ENCODE measurements at places on chromosomes 5 and 9.

GRCh38 chr9:110059461-110059860 lies 148.5 kb downstream of the C9orf152 start:
- DNase-seq: no peak

GRCh38 chr5:149289301-149289700 lies 17.6 kb downstream of the AFAP1L1 start:
- DNase-seq: no peak

GRCh38 chr5:80990971-80991370 lies 30.8 kb downstream of the RASGRF2 start:
- no peak for DNase-seq

- no peak for DNase-seq
Observed at GRCh38 chr9:19486803-19487202, 78.0 kb downstream of the ACER2 start.

DNA sequence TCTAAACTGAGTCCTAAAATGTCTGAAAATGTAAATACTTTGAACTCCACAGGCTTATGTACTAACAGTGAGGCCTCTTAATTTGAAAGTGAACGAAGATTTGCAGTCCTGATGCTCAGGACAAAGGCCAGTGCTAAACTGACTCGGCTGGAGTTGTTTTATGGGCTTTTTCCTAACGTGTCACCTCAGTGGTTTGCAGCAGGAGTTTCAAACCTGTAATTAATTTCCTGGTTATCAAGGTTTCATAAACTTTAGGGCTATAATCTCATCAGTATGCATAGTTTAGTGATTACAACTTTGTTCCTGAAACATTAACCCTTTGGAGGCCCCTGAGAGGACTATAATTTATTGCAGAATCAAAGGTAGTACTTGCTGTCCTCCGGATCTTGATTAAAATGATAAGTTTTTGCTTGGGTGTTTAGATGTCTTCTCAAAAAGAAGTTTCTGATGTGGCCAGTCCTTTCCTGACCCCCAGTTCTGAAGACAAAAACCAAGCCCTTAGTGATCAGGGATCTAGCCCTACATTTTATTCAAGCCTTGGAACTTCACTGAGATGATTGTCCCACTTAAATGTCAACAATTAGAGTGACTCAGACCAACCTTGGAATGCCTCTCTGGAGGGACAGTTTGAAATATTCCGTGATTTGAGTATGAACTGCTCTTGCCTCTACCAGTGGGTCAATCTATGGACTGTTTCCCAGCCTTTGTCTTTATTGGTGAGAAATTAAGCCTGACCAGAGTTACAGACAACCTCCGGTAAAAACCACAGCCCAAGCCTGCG lies 11.1 kb upstream of the S100Z start:
- no peak for DNase-seq

DNA sequence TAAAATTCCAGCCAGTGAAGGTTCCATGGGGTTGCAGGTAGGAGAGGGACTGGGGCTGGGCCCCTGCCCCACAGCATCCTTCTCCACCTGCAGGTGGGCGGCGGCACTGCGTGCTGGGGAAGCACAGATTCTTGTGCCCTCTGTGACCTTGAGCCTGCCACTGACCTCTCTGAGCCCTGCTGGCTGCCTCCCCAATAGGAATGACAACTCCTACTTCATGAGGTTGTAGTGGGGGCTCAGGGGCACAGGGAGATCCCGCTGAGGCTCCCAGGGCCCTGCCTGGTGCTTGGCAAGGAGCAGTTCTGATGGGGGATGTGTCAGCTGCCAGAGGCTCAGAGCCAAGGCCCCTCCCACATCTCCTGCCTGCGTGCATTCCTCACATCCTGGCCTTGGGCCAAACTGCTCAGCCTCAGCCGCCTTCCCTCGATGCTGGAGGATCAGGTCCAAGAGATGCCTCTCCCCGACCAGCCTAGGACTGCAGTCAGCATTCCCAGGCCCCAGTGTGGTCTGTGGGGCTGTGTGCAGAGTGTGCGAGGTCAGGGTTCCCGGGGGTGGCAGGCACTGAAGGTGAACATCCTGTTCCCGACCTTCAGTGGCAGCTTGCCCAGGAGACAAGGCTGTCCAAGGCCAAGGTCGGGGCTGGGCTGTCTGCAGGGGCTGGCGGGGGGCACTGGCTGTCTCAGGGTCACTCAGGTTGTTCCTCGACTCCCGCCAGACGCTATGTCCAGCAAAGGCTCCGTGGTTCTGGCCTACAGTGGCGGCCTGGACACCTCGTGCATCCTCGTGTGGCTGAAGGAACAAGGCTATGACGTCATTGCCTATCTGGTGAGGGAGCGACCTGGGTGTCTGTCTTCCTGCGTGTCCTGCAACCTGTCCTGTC lies 7.0 kb downstream of the ASS1 start:
- peak; percentile 62 for DNase-seq

GRCh38 chr5:80067016-80067415 lies 31.9 kb downstream of the THBS4 start:
- DNase-seq: no peak

DNA sequence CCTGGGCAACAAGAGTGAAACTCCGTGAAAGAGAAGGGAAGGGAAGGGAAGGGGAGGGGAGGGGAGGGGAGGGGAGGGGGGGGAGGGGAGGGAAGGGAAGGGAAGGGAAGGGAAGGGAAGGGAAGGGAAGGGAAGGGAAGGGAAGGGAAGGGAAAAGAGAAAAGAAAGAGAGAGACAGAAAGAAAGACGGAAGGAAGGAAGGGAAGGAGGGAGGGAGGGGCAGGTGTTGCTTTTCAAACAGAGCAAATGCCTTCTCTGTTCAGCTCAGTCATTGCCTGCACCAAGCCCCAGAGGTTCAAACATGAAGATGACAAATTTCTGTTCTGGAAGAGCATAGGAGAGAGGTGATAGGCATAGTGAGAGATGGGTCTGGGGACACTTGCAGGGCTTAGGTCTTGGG lies 330.0 kb downstream of the DRD1 start:
- DNase-seq: no peak

- no peak for DNase-seq
Observed at GRCh38 chr9:98795970-98796363, 388 bp downstream of the ANKS6 start.

DNA sequence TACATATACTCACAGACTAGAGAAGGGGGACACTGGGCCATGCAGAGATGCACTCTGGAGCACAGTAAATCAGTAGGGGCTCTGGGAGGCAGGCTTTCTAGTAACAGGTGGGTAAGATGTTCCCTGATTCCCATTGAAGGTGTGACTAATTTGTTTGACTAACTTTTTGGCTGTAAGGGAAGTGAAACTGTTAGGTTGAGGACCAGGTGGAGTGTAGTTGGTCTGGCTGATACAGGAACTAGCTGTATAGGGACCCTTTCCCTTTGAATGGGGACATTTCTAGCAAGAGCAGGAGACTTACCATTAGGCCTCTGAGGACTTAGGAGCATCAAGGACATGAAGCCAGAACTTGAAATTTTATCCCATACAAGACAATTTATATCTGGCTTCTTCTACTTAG lies 989.6 kb upstream of the COX7C start:
- DNase-seq: no peak
